LHCN-M2 (cell line): ENCODE measurements at places on chromosomes 13 and 19. TPM values are rescaled to one million over a fixed set of nuclear protein-coding genes. Genes with fewer than 3 reads are reported as not detected.

The OR7A5 gene
- total RNA-seq = 0.06 and 0.34 TPM in 2 replicates

The ZIC2 gene
- total RNA-seq = not detected in 2 replicates

The PLA2G4C gene
- 4.0 and 5.5 TPM in 2 replicates for total RNA-seq

DNA sequence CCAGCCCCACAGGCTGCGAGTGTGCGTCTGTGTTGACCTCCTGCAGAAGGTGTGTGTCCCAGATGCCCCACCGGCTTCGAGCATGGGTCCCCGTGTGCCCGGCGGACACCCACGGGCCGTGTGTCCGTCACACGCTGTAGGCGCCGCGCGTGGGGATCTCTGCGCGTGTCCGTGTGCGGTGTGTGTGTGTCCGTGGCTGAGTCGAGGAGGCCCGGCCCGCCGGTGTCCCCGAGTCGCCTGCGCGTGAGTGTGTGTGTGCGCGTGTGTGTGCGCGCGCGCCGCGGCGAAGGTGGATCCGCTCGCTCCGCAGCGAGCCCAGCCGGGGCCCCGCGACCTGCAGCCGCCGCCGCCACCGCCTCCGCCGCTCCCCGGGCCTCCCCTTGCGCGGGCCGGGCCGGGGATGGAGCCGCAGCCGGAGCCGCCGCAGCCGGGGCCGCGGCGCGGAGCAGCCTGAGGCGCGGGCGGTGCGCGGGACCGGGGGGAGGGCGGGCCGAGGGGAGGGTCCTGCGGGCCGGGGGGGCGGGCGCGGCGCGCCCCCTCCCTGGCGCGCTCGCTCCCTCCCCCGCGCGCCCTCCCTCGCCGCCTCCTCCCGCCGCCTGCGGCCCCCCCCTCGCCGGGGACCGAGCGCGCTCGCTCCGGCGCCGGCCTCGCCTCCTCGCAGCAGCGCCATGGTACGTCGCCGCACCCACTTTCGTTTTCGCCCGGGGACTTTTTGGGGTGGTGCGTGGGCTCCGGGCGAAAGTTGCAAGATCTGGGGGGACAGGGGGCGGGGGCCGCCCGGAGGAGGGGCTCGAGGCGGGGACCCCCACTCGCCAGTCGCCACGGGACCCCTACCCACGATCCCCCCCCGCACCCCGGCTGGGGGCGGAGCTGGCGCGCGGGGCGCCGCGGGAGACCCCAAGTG lies 7.1 kb upstream of the NFIC start:
- DNase-seq = no peak

GRCh38 chr13:30581582-30581981 lies 36.1 kb upstream of the USPL1 start:
- DNase-seq = peak; percentile 15

DNA sequence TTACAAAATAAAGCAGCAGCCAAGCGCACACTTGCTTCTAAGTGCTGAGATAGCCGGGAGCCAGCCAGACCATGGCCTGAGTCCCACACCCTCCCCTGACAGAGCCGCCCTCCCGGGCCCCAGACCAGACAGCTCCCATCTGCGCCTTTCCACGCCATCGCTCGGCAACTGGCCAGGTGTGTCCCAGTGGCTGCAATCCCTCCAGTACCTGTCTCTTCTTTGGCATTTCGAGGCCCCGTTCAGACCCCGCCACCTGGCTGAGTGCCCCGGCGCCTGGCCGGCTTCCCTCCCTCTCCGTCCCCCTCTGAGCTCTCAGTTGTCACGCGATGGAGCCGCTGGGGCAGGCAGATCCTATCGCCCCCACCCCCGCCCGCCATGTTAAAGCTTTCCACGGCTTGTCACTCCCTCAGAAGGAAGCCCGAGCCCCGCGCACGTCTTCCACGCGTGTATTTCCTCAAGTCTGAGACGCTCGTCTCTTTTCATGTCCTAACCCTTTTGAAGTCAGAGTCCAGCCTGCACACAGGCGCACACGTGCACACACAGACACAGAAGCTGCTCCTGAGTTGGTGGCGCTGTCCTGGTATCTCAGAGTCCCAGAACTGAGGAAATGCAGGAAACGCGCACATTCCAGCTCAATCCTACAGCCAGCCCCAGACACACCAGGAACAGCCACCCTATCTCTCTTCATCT lies 7.9 kb downstream of the MLLT1 start:
- DNase-seq = peak; percentile 50

The TUBA3C gene
- not detected in 2 replicates for total RNA-seq

- peak; percentile 58 for DNase-seq
Observed at GRCh38 chr13:108961542-108962125, 332.2 kb downstream of the MYO16 start.

- no peak for DNase-seq
Observed at GRCh38 chr19:38850436-38850975, 720 bp upstream of the HNRNPL start.

The LGALS14 gene
- total RNA-seq = not detected in 2 replicates

DNA sequence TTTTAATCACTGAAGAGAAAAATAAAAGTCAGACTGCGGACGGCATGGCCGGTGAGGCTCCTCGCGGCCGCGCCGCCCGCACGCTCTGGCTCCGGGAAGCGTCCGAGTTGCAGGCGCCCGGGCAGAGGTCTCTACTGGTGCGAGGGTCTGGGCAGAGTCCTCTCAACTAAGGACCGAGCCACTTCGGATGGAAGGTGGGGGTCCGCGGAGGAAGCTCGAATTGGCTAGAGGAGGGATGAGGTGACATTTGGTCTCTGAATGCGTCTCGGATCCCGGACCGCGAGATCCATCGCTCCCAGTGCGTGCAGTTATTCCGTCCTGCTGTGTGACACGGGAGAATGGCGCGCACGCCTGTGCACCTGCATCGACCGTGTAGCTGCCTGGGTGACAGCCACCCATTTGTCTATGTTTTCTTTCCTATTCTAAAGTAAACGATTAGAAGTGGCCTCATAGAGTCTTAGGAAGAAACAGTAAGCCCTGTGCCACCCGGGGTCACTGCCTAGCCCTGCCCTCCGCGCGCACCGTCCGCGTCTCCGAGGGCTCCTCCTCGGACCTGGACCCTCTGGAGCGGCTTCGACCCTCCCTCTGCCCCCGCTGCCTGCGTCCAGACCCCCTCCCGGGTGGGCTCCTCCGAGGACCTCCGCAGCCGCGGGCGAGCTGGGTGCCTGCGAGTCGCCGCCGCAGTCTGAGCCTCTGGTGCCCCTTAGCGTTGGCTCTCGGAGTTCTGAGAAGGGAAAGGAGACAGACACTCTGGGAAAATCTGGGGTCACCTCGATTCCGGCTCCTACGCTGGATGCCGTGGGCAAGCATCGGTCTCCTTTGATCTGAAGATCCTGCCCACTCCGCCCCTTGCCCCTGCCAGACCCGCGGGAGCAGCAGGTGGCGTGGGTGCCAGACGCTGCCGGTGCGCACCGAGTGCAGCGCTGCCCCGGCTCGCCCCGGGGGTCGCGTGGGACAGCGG lies 347.4 kb downstream of the LIG4 start:
- no peak for DNase-seq

The RAP2A gene
- total RNA-seq = 25.3 and 27.7 TPM in 2 replicates

The PGLYRP1 gene
- not detected in 2 replicates for total RNA-seq

DNA sequence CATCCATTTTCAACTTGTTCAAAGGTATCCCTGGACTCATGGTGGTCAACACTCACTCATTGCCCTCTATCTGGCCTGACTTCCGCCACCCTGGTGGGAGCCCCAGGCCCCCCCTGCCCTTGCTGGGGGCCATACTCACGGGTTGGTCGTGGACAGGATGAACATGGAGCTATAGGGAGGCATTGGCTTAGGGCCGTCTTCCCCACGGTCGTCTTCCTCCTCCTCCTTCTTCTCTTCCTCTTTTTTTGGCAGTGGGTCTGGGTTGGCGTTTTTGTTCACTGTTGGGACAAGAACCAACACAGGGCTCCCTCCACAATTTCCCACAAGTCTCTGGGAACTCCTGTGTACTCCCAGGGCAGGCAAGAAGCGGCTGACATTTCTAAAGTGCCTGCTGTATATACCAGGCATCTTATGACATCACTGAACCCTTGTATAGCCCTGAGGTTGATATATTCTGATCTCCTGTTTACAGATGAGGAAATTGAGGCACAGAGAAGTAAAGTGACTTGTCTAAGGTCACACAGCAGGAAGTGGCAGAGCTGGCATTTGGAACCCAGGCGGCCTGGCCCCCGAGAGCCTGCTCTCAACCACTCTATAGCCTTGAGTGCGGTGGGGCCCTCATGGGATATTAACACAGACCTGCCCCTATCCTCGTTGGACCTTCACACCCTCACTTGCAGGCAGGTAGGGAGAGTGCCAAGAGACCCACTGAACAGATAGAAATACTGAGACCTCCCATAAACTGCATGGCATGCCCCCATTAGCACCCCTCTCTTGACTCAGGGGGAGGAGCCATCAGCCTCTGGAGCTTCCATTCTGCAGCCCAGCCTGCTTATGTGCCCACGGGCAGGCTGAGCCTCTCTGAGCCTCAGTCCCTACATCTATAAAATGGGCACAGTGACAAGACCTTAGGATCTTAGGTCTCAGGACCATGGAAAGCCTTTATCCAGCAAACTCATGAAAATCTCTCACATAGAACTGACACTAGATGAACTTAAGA lies 135.0 kb downstream of the IER2 start:
- DNase-seq = no peak

The HIPK4 gene
- not detected in 2 replicates for total RNA-seq

DNA sequence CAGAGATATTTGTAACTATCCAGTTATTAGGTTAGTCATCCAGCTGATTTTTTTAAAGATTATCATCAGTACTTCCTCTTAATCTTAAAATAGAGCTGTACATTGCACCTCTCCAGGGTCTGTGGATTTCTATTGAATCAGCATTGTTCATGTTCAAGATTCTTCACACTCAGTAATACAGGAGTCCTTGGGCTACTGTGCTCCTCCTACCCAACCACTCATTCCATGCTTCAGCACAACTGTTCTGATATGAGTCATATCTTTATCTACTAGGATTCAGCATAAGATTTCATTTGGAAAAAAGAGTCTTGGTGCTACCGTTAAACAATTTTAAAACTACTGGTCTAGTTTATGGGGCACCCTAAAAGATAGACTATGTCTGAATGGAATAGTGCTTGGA lies 357.8 kb downstream of the DCT start:
- DNase-seq = peak; percentile 82

- no peak for DNase-seq
Observed at GRCh38 chr19:42528354-42529247, at the start of gene CEACAM1. CEACAM1 (minus strand) TSS chr19:42528481; CDS start chr19:42528374, 107 bp downstream.

The TMPRSS9 gene
- not detected in 2 replicates for total RNA-seq

The ATP11A gene
- total RNA-seq = 6.0 and 6.7 TPM in 2 replicates

GRCh38 chr13:46352805-46353204 lies 34.2 kb downstream of the RUBCNL start:
- no peak for DNase-seq

The COL4A1 gene
- total RNA-seq = 63.0 and 68.5 TPM in 2 replicates

GRCh38 chr13:43232873-43233265 lies 209.5 kb downstream of the DNAJC15 start:
- DNase-seq = peak; percentile 65

GRCh38 chr19:12930002-12930645 lies 3.4 kb downstream of the FARSA start:
- no peak for DNase-seq

DNA sequence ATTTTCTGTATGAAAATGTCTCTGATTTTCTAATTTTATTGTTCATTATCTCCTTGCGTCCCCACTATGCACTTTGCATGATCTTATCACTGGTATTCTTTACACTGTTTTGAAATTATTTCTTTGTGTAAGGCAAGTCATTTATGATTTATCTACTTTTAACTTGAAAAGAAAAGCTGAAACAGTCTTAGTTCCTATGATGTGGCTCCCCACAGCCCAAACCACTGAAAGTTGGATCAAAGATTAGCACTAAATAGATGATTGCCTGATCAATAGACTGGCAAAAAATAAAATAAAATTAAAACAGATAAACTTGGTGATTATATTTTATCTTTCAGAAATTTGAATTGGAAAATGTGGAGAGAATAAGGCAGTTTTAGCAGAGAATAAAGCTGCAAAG lies 1101.9 kb downstream of the PCDH9 start:
- DNase-seq = no peak

The C2CD4C gene
- 0.29 and 0.32 TPM in 2 replicates for total RNA-seq

DNA sequence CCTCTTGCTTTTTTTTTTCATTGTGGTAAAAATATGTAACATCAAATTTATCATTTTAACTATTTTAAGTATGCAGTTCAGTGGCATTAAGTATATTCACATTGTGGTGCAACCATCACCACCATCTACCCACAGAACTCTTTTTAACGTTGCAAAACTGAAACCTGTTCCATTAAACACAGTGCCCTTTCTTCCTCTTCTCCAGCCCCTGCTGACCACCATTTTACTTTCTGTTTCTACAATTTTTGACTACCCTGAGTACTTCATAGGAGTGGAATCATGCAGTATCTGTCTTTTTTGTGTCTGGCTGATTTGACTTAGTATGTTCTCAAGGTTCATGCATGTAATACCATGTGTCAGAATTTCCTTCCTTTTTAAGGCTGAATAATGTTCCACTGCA lies 153.1 kb downstream of the FGF9 start:
- no peak for DNase-seq

DNA sequence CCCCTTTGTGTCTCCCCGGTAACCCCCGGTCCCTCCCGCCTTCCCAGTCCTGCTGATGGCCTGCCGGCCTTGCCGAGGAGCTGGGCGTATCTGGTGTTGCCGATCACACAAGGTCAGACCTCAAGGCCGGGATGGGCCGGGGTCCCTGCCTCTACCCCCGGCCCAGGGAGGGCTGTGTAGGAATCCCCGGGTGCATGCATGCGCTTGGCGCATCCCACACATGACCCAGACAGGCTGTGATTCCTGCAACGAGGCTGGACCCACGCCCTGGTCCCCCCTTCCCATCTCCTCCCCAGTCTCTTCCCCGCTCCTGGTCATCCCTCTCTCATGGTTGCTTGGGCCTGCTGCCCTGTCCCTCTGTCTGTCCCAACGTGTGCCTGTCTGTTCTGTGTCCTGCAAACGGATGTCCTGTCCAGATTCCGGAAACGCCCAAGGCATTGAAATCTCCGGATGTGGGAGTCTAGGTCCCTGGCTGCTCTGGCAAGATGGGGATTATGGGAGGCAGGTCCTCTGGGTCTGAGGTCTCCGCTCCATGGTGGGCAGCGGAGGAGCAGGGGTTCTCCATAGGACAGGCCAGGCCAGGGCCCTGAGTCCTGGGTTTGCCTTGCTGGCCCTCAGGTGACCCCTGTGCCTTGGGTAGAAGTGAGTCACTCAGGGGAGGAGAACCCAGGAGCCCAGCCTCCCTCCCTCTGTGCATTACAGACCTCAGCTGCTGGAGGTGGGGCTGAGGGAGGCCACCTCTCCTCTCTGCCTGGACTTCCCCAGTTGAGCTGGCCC lies 1.6 kb downstream of the PKN1 start:
- peak; percentile 78 for DNase-seq

The LGALS4 gene
- total RNA-seq = not detected in 2 replicates

GRCh38 chr13:80475718-80476117 lies 134.8 kb upstream of the SPRY2 start:
- no peak for DNase-seq

- no peak for DNase-seq
Observed at GRCh38 chr19:55597501-55597921, 1.8 kb downstream of the FIZ1 start.
